ENCODE measurements at places on chromosomes 2 and 18.
A peak's percentile ranks its signal among the peaks of the same experiment; 100 is the strongest.

- no peak for DNase-seq
Measured at GRCh38 chr2:226977775-226978190, 141.9 kb downstream of the RHBDD1 start.

- peak; percentile 97 for DNase-seq
Measured at GRCh38 chr2:105102963-105103421, 65.1 kb downstream of the MRPS9 start.

- DNase-seq = no peak
Measured at GRCh38 chr2:188474316-188474715, 182.6 kb downstream of the GULP1 start.

DNA sequence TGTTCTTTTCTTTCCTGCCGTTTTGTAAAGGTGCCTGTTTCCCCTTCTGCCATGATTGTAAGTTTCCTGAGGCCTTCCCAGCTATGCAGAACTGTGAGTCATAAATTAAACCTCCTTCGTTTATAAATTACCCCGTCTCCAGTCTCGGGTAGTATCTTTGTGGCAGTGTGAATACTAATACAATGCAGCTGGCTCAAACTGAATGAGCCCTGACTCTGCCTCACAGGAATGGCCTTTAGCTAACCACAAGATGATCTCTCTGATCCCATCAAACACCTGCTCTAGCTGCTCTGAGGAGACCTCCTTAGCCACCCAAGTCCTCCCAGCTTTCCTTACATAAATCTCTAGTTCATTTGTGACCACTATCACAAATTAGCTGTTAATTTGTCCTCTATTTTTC is 41.5 kb upstream of the CAB39 start:
- DNase-seq = no peak

DNA sequence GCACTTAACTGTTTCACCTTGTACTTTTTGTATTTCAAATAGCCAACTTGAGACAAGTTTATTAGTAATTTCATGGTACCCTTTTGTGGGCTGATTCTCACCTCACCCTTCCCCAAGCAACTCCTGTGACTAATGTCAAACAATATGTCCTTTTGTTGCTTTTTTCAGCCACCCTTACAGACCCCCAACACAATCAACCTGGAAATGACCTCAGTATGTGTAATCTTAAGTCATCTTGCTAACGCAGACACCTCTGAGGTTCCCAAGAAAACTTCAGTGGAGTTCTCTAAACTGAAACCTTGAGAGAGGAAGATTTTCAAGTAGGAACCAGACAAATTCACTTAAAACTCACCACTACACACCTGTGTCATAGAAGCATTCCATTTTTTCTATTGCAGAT is 69.5 kb downstream of the KYNU start:
- no peak for DNase-seq

DNA sequence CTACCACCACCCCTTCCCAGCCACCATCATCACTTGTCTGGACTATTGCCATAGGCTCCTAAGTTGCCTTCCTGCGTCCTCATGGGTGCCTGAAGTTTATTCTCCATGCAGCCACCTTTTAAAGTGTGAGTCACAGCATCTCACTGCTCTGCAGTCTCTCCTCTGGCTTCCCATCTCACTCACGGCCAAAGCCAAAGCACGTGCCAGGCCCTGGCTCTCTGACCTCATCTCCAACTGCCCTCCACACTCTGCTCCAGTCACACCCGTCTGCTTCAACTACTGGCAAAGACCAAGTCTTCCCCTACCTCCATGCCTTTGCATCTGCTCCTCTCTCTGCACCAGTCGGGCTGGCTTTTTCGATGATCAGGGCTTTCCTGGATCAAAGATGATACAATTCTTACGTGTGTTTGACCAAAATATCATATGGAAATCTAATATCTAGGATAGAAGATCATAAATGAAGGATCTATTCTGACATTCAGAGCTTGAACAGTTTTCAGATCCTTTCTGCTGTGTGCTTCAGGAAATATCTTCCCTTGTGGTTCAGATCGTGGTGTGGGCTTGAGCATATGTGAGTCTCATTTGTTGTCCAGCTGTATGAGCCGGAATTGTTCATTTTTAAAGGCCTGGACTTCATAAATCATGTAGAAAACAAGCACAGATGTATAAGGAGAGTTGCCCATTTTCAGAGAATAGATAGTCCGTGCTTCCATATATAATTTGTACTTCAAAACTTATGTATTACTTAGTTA is 175.6 kb downstream of the PRKCE start:
- DNase-seq = no peak

GRCh38 chr2:80288576-80288975 is 16.0 kb downstream of the LRRTM1 start:
- DNase-seq = peak; percentile 8

- no peak for DNase-seq
Measured at GRCh38 chr2:135674453-135674852, 67.2 kb upstream of the UBXN4 start.

DNA sequence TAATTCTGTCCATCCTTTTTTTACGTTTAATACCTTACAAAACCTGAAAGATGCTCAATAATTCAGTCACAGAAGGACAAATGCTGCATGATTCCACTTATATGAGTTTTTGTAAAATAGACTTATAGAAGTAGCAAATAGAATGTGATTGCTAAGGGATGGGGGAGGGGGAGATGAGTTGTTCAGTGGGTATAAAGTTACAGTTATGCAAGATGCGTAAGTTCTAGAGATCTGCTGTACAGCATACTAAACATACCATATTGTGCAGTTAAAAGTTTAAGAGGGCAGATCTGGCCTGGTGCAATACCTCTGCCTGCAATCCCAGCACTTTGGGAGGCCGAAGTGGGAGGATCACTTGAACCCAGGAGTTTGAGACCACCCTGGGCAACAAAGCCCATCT is 78.8 kb downstream of the TET3 start:
- DNase-seq = no peak

- DNase-seq = no peak
Measured at GRCh38 chr2:120764492-120764891, 28.8 kb downstream of the GLI2 start.

DNA sequence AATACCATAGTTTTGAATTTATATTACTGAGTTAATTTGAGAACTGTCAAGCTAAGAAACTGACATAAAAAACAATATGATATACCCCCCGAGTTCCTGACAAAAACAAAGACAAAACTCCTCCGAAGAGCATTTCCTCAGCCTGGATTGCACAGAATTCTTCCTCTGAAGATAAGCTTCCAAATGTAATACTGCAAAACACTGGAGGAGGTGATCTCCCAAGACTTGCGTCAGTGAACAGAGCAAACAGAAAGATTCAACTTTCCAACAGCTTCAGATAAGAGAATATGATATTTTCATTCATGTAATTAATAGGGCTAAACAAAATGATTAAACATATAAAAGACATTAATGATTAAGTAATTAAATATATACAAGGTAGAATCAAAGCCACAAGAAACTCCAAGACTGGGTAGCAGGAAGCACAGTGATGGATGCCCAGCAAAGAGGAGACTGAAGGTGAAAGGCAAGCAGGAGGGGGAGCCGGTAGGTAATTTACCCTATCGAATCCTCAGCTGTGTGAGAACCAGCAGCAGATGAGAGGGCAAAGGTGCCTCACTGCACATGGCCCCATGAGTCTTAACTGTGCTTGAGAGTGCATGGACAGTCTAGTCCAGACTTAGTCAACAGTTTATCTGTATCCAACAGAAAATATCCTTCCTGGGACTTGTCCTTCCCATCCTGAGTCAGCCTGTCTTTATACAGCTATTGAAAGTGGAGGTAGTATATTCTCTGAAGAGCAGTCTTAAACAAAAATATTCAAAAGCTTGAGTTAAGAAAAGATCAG is 18.3 kb upstream of the SERPINB3 start:
- DNase-seq = no peak

DNA sequence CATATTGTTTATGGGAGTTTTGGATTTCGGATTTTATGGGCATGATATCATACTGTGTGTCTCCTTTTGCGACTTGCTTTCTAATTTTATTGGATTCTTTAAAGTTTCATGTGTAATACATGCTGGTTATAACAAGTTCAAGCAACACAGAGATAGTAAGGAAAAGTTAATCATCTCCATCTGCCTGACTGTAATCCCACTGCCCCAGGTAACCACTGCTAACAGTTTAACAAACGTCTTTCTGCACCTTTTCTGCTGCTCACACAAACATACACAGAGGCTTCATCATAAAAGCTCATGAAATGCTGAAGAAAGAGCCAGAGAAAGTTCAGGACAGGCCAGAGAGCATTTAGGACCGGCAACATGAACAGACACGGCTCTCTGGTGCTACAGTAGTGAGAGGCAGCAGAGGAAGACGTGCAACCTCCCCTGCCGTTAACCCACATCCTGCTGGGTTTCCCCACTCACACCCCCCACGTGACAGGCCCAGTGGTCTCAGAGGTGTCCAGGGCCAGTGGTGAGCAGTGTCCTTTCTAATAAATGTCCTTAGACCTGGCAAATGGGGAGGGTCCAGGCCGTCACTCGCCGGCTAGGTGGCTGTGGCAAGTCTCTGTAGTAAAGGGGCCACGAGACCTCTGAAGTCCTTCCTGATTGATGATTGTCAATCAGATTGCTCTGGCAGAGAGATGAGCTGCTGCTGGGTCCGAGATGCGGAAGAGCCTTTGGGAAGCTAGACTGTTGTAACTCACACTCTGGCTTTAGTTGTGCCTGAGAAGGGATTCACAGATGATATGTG is 43.0 kb upstream of the SLC1A4 start:
- no peak for DNase-seq

DNA sequence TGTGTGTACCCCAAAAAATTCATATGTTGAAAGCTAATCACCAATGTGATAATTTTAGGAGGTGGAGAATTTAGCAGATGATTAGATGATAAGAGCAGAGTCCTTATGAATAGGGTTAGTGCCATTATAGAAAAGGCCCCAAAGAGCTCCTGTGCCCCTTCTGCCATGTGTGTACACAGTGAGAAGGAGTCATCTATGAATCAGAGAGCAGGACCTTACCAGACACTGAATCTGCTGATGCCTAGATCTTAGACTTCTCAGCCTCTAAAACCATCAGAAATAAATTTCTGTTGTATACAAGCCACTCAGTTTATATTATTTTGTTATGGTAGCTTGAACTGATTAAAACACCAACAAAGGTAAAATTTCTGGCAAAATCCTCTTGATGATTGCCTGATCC is 560.0 kb upstream of the CDH2 start:
- no peak for DNase-seq

DNA sequence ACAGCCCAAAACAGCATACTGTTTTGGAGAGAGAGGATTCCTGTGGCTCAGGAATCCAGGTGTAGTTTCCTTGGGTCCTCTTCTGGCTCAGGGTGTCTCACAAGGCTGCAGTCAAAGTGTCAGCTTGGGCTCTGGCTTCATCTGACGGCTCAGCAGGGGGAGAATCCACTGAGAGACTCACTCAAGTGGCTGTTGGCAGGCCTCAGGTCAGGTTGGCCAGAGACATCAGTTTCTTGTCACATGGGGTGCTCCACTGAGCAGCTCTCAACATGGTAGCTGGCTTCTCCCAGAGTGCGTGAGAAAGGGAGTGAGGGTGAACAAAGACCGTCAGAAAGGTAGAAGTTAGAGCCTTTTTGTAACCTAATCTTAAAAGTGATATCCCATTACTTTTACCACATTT is 168.4 kb downstream of the SOCS6 start:
- DNase-seq = no peak

GRCh38 chr2:55112229-55113031 is 62.2 kb upstream of the RTN4 start:
- no peak for DNase-seq

GRCh38 chr2:240687741-240688552 is 3.7 kb upstream of the AQP12A start:
- DNase-seq = no peak

DNA sequence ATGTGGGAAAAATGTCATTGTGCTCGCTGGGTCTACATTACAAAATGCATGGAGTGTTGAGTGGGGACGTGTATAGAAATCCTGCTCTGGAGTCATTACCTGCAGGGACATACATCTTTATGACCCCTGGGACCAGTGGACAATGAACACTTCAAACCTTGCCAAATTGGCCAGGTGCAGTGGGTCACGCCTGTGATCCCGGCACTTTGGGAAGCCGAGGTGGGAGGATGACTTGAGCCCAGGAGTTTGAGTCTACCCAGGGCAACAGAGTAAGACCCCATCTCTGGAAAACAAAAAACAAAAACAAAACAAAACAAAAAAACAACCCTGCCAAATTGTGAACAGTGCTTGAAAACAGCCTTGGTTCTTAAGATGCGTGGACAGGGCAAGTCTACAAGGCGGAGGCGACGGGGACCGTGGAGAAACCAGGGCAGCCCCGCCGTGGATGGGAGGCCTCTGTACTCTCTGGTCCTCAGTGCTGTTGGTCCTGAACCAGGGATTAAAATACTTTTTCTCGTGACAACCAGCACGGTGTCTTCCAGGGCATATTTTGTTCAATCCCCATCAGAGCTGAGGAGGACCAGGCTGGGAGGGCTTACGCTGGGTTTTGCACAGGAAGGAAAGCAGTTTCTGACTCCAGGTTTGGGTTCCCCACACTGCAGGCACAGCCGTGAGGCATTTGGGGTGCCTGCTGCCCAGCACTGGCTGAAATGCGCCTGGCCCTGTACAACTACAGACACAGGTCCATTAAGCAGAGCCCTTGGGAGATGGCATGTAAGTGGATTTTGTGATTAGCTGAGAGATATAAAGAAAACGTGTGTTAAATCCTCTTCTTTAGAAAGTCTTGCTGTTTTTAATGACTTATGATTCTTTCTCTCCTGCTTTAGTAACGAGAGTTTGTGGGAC is 13.7 kb downstream of the COLEC11 start:
- no peak for DNase-seq

DNA sequence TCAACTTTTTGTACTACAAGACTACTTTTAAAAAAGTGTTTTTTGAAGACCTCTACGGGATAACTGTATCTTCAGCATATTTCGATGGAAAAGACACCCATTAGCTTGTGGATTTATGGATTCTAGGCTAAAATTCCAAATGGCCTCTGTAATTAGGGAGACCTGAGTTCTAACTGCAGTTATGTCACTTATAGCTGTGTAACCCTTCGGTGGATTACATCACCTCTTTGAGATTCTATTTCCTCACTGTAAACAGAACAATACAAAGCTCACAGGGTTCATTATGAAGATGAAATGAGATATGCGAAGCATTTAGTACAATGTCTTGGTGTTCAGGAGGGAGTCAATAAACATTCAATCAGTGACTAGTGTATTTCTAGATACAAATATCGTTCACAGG is 24.2 kb downstream of the LMAN2L start:
- DNase-seq = no peak

DNA sequence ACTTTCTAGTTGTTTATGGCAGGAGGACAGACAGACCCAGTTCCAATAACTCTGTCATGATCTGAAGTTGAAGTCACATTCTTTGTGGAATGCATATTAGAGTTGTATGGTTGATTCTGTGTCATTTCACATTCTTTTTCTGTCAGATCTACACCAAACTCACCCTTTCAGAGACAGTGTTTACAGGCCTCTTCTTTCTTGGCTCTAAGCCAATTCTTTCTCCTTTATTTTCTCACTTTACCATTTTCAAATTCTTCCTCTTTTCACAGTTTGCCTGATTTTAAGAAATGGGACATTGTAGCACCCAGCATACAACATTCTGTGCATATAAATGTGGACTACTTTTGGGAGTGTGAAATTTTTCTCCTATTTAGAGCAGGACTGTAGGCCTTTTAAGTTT is 103.7 kb downstream of the CCDC85A start:
- DNase-seq = no peak

- DNase-seq = no peak
Measured at GRCh38 chr18:71287268-71287667, 998.4 kb downstream of the SOCS6 start.

GRCh38 chr2:55489467-55490062 is 30.0 kb upstream of the CFAP36 start:
- DNase-seq = no peak

- no peak for DNase-seq
Measured at GRCh38 chr2:95052307-95052706, 26.8 kb downstream of the MAL start.

- peak; percentile 50 for DNase-seq
Measured at GRCh38 chr2:62627667-62628066, 77.8 kb upstream of the EHBP1 start.

All from GM23338 (cell line).